ENCODE measurements at places on chromosomes 1 and 21. TPM values are rescaled to one million over a fixed set of nuclear protein-coding genes. Genes with fewer than 3 reads are reported as not detected.

Gene ATP1A4
- polyA plus RNA-seq: not detected

Gene PLPP3
- 32.2 TPM for polyA plus RNA-seq

Gene BLZF1
- polyA plus RNA-seq: 9.5 TPM

Gene RNF186
- not detected for polyA plus RNA-seq

DNA sequence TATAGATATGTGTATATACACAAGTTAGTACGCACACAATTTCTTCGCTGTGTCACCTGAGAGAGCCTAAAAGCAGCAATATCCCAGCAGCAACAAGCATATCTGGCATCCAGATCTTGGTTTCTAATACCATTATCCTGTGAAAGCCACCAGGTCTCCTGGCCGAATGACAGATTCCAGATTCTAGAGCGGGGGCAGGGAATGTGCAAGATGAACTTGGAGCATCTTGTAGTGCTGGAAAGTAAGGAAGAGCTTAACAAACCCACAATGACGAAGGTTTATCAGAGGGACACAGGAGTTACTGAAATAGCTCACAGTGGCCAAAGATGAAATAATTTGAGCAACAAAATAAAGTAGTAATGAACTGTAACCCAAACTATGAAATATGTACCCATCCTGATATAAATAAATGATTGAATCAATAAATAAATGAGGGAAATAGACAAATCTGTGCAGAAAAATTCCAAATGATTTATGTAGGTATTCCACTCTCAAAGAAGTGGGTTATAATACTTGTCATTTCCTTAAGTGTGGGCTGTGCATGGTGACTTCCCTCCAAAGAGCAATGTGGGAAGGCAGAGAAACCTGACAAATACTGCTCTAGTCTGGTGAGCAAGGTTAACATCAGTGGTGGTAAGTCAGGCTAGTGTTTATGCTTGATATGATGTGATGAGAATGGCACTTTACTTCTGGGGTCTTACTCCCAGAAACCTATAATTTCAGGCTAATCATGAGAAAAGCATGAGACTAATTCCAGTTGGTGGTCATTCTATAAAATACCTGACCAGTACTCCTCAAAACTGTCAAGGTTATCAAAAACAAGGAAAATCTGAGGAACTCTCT is 67.9 kb downstream of the LRRC8D start:
- H3K36me3 ChIP-seq: no peaks in the 10 kb centered on the region
- no peak for DNase-seq
- no peak overlapping the region for H3K4me3 ChIP-seq
- no peak overlapping the region for H3K27ac ChIP-seq
- peaks cover 8% of the 10 kb centered on the region for H3K4me1 ChIP-seq

DNA sequence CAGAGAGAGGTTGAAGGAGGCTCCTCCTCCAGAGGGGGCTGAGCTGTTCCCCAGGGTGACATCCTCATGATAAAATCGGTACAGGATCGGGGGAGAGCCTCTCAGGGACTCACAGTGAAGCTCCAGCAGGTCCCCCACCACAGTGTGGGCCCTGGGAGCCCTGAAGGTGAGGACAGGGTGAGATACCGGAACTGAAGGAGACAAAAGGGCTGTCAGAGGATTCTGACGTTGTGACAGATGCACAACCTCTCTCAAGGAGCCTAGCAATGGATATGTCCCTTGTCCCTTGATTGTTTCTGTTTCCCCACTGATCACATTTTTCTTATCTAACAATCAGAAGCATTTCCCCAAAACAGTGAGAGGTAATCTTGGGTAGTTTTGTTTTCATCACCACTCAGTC is 5.2 kb downstream of the FCRL3 start:
- no peak for DNase-seq
- H3K4me1 ChIP-seq: no peaks in the 10 kb centered on the region
- no peak overlapping the region for H3K4me3 ChIP-seq
- H3K36me3 ChIP-seq: no peaks in the 10 kb centered on the region
- no peak overlapping the region for H3K27ac ChIP-seq

DNA sequence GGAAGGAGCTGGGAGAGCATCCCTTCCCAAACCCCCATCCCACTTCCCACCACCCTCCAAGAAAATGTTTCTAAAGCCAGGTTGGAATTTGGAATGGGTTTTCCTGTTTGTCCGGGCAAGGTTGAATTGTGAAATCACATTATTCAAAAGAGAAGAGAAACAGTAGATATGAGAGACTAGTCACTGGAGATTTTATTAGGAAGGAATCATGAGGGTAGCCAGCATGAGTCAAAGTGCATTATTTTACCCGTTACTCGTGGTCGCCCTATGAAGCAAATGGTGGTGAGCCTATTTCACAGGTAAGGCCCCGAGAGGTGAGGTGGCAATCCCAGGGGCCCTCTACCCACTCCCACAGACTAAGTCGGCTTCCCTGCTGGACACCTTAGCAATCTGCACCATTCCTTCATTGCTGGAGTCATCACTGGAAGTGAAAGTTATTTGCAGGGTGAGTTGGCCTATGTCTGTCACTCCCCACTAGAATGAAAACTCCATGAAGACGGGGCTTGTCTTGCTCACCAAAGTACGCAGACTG is 52.8 kb downstream of the TOMM20 start:
- H3K4me3 ChIP-seq: no peak overlapping the region
- H3K36me3 ChIP-seq: no peaks in the 10 kb centered on the region
- DNase-seq: no peak
- H3K4me1 ChIP-seq: peaks cover 29% of the 10 kb centered on the region
- peak overlapping the region; percentile 95 for H3K27ac ChIP-seq

GRCh38 chr1:46681333-46682034 is 9.8 kb downstream of the TEX38 start:
- no peaks in the 10 kb centered on the region for H3K27me3 ChIP-seq
- H3K4me3 ChIP-seq: no peak overlapping the region
- H3K27ac ChIP-seq: no peak overlapping the region
- H3K36me3 ChIP-seq: peaks cover 79% of the 10 kb centered on the region

DNA sequence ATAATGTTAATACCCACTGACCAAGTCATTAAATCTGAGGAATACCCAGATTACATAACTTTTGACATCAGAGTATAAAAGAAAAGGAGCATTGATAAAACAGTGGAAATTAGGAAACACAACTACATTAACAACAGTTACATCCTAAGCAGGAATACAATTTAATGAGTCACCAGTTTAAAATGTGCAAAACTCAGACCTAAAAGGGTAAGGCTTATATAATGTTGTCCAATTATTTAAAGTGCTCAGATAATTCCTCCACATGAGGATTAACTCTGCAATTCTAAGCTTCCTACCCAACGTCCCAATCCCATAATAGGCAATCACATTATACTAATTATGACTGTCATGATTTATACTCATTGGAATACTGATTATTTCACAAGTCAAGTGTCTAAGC is 50.5 kb downstream of the ABL2 start:
- no peak for DNase-seq
- H3K4me3 ChIP-seq: no peak overlapping the region
- H3K36me3 ChIP-seq: no peaks in the 10 kb centered on the region
- no peaks in the 10 kb centered on the region for H3K27me3 ChIP-seq
